ENCODE measurements at places on chromosomes 1 and 21. TPM values are rescaled to one million over a fixed set of nuclear protein-coding genes. Genes with fewer than 3 reads are reported as not detected.

Gene DCDC2B
- total RNA-seq, result not detected

DNA sequence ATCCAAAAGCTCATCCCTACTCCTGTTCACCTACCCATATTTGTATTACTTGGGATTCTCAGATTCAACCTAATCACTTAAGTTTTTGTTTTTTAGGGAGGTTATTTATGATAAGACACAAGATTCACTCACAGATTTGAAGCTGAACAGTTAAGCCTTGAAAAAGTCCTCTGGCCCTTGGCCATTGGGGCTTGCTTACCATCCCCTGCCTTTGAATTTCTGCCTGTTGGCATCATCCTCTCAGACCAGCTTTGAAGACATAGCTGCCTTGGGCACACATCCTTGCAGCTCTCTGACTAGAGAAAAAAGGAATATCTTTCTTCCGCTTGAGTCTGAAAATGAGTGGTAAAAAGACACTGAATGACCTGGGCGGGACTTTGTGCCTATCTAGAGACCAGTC, 41.8 kb upstream of the RALGPS2 start:
- DNase-seq, result no peak

DNA sequence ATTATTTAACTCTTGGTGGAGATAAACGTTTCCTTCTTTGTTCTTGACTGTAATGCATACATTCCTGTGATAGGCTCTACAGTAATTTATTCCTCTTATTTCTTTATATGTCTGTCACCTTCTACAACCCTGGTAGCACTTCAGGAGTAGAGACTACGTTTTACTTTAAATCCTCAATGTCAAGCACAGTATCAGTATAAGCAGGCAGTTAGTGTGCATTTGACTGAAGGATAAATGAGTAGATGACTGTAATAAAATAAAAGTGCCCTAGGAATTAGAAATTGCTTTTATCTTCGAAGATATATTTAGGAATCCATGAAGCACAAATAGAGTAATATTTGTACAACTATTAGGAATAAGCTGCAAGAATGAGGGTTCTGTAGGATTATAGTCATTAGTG, 599.6 kb upstream of the PRMT6 start:
- no peak for DNase-seq

- peak; percentile 68 for DNase-seq
Observed at GRCh38 chr1:54488779-54489626, 59.0 kb upstream of the ACOT11 start.

GRCh38 chr1:219686171-219686570, 73.3 kb upstream of the ZC3H11B start:
- peak; percentile 71 for DNase-seq

DNA sequence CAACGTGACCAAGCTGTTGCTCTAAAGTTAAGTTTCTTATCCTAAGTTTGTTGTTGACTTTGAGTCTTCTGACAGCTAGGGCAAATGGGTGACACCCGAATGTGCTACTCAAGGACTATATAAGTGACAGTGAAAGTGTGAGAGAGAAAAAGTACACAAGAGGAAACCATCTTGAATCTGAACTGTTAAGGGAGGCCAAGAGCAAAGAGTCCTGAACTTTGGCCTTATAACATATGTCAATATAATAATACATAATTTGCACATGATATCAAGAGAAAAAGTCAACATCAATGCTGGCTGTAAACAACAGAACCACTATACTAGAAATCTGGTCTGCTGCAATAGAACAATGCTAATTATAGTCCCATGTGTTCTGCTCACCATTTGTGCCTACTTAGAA, 29.5 kb downstream of the SYNJ1 start:
- no peak for DNase-seq

DNA sequence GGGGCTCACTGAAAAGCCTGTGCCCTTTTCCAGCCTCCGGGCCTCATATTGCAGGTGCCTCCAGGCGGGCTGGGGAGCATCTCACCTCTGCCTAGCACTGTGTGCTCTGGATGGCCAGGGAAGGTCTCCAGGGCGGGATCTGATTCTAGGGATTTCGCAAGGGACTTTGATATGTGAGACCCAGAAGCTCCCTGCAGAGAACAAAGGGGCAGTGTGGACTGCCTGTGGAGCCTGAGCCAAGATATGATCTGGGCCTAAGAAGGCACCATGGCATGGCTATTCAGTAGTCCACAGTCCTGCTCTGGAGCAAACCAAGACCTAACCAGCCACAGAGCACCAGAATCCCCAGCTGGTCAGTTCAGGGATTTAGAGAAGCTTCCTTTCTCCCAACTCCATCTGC, 157.2 kb downstream of the ST6GALNAC5 start:
- no peak for DNase-seq
